ENCODE measurements at places on chromosomes 11 and 22. TPM values are rescaled to one million over a fixed set of nuclear protein-coding genes. Genes with fewer than 3 reads are reported as not detected.

DNA sequence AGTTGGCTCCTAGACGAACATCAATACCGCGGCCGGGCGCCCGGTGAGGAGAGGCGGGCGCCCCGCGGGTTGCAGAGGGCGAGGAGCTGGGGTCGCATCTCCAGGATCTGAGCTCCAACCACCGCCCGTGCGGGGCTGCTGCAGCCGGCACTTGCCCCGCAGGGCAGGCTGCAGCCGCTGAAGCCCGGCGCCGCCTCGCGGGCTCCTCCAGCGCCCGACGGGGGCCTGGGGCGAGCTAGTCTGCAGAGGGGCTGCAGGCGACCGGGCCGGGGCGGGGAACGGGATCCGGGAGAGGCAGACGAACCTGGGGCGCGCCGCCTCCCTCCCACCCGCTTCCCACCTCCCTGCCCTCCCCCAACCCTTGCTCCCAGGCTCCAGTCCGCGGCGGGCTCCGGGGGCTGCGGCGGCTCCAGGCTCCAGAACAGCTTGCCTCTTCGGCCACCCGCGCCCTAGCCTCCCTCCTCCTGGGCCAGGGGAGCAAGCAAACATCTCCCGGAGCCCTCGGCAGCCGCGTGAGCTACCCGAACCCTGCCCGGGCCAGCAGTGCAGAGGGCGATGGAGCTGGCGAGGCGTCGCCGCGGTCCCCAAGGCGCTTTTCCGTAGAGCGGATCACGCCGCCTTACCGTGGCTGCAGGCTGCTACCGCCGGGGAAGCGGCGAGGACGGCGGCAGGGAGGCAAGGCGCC, 802 bp downstream of the TENM4 start:
- peak; percentile 42 for DNase-seq

Gene FLRT1
- 3.0 TPM for total RNA-seq

- DNase-seq = no peak
Observed at GRCh38 chr11:77959434-77959833, 35.0 kb downstream of the INTS4 start.

DNA sequence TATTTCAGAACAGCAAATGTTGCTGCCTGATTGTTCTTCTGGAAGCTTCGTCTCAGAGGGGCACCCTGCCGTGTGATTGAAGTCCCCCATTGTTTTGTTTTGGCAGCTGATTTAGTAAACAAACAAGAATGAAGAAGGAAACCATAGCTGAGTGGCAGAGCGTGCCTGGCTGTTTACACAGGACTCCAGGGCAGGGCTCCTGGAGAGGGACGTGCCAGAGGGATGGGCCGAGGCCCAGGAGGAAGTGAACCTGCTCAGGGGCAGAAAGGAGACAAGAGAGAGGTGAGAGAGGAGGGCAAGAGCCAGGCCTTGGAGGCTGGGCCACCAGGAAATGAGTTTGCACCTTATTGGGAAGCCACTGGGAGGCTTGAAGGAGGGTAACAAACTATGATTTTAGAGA, 85.5 kb upstream of the B3GAT1 start:
- DNase-seq = no peak

Gene PRDX5
- total RNA-seq = 148 TPM

DNA sequence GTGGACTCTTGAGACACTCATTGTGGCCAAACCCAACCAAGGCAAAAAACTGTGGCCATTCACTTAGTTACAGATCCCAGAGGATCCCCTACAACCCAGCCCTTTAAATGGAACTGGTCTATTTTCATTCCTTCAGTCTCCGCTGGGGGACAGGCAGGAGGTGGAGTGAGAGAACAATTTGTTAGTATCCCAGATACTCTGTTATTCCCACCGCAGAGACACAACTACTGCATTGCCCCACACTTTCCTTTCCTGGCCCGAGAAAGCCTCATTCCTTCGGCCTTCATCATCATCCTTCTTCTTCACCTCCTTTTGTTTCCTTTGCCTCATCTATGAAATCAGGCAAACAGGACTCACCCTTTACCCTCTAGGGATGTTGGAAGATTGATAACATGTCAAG, 191.1 kb downstream of the NTM start:
- no peak for DNase-seq

DNA sequence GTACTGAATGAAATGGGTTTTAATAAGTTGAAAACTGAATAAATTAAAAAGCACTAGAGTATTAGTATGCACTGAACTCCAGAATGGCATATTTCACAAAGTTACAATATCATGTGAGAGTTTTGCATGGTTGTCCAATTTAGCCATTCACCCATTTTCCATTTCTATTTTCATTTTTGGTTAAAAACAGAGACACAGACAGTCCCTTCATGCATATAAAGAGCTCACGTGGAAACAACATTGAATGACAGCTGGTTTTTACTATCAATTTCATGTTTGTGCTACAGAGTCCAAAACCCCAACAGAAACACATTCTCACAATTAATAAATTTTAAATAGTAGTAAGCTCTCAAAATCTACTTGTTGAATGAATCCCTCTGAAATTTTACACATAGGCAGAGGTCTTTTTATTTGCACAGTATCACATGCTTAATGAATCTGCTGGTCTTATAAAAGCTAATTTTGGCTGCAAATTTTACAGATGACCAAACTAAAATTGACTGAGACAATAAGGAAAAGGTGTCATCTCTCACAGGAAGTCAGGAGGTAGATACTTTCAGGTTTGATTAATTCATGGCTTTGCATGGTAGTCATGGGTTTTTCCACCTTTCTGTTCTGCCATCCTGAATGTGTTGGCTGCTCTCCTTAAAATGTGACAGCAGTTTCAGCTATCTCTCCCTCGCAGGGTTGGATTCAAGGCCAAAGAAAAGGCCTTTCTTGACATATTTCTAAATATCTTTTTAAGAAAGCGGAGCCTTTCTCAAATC, 20.6 kb upstream of the DDI1 start:
- no peak for DNase-seq

DNA sequence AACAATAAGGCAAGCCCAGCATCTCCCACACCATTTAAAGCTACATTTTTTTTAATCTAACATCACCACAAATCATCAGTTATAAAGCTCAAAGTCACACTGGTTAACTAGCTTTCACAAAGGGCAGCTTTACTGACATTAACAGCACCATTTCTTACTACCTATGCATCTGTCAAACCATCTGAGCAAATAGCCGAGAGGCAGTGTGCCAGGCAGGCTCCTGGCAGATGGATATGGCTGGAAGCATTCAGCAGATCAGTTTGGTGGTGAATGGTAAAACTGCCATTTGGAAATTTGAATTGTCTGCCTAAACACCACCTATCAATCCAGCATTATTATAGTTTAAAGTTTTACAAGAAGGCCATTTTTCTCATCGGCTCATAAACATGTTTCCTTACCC, 131.2 kb downstream of the TTC28 start:
- no peak for DNase-seq

- DNase-seq = no peak
Observed at GRCh38 chr11:86811637-86812321, 11.4 kb downstream of the PRSS23 start.

Gene OR8H1
- not detected for total RNA-seq

Gene GPHA2
- not detected for total RNA-seq

GRCh38 chr11:61526229-61526628, 17.7 kb downstream of the LRRC10B start:
- no peak for DNase-seq

GRCh38 chr11:9003573-9004182, at the start of gene NRIP3:
Gene NRIP3 (minus strand): TSS chr11:9004001. CDS start chr11:9003935, 66 bp downstream.
- DNase-seq = peak; percentile 63

DNA sequence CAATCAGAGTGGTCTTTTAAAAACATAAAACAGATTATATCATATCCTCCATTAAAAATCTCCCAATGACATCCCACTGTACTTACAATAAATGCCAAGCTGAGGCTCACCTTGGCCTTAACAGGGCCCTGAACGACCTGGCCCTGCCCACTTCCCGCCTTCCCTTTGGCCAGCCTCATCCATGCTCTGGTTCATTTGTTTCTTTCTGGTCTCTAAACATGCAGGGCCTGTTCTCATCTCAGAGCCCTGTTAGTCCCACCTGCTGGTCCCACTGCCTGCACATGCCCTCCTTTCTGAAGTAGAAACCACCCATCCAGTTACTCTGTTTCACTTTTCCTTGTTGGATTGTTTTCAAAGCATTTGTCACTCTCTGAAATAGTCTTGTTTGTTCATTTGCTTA, 227.4 kb downstream of the INSC start:
- DNase-seq = no peak

Gene ARHGAP1
- 32.2 TPM for total RNA-seq

- DNase-seq = no peak
Observed at GRCh38 chr11:3635641-3636375, 6.0 kb downstream of the ART5 start.

Gene OR10W1
- not detected for total RNA-seq

DNA sequence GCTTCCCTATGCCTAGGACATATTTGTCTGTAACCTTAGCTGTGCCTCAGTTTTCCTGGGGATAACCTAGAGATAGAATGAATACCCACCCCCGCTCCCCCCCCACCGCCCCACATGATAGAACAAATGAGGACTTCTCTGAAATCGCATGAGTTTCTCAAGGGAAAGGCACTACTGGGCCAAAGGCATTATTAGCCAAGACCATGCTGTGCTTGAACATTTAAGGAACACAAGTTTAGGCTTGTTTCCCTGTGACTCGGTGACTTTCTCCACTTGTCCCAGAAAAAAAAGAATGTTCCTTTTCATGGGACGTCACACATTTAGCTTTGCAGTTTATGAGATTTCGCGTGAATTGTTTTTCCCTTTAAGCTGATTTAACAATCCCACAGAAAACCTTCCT, 51.4 kb upstream of the CRTAM start:
- no peak for DNase-seq

DNA sequence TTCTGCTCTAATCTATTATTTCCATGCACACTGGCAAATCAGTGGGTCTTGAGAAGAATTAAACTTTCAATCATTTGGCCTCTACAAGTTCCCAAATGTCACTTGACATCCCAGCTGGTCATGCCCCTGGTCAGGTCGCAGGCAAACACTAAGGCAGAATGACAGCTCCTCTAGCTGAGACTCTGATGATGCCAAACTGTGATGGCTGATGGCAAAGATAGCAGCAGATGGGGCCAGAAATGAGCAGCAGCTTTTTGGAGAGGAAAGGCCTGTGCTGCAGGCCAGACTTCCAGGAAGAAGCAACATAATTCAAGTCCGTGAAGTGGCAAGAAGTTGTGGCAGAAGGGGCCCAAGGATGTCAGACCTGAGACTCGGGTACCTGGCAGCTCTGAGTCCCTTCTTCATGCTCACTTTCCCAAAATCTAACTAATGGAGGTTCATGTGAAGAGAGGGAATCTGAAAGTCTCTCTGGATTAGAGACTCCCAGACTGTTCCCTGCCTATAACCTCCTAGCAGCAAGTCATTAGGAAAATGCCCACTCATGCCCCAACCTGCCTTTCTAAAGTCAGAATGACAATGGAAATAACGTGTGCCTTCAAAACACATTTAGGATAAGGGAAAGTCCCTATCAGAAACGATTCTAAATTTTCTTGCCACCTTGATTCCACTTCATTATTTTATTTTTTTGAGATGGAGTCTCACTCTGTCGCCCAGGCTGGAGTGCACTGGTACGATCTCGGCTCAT, 9.4 kb upstream of the PMM1 start:
- no peak for DNase-seq

DNA sequence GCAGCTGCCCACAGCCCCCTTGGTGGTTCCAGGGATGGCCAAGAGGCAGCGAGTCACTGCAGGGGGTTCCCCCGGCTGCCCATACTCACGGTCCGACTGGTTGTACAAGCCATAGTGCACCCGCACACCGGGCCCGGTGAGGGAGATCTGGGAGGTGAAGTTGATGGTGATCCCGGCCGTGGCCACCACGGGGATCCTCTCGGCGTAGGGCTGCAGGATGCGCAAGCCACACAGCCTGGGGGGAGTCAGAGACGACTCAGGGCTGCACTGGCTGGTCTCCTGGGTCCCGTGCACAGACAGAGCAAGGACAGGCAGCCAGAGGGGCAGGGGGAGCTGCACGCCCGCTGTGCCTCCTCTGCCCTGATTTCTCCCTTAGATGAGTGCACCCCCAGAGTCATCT, 23.5 kb downstream of the KCTD17 start:
- DNase-seq = no peak

GRCh38 chr11:33321422-33321821, 64.2 kb downstream of the HIPK3 start:
- DNase-seq = no peak

DNA sequence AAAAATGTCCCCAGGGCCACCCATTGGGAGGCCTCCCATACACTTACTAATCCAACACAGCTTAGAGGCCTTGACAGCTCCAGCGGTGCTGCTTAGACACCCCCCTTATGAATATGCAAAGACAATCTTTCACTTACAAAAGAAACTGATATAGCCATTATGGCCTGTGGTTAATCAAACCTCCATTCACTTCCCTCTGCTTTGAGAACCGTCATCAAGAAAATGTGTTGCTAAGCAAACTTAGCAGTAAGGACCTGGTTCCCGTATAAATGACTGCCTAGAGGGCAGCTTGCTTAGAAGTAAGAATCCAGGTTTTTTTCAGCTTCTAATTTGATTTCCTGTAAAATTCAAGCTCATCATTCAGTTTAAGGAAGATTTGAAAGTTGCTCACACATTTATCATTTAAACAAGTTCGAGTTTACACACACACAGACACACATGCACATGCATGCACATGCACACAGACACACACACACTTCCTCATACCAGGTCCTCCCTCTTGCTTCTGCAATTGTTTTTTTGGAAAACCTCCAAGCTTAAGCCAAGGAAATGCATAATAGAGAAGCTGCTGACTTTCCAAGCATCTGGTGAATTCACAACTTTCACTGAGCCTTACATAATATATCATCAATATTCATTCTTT, 137.7 kb upstream of the BLID start:
- DNase-seq = no peak

- no peak for DNase-seq
Observed at GRCh38 chr11:33016654-33017053, 976 bp downstream of the DEPDC7 start.

Gene PGA4
- total RNA-seq = not detected

GRCh38 chr11:62985041-62985750, 429 bp upstream of the SLC22A6 start:
- DNase-seq = no peak

GRCh38 chr11:33869481-33870422, 22.1 kb downstream of the LMO2 start:
- peak; percentile 33 for DNase-seq

Gene BDNF
- 0.07 TPM for total RNA-seq

Gene CCDC89
- total RNA-seq = not detected

GRCh38 chr22:32340411-32340810, 17.3 kb upstream of the RFPL3 start:
- peak; percentile 39 for DNase-seq

DNA sequence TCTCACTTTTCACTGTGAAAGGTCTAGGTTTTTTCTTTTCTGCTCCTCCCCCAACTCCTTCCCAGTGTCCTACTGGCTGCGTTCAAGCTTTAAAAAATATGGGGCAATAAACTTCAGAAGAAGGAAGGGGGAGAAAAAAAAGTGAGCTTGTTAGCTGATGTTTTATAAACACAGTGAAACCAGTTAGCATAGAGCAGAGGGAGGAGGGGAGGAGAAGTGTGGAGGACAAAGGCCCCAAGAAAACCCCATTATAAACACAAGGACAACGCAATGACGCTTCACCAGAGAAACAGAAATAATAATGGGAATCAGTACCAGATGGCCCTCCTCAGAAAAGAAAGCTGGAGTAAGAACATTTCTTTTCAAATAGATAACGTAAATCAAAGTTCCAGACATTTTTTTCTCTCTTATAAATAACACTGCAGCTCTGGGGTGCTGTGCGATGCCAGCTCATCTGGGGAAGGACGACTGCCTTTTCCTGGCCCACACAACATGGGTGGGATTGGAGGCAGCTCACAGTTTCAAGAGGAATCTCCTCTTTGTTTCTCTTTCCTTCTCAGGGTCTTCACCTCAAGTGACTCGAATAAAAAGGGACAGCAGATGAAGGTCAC, 235.4 kb upstream of the NARS2 start:
- DNase-seq = no peak

- no peak for DNase-seq
Observed at GRCh38 chr11:12174128-12174476, 63.7 kb downstream of the MICAL2 start.

Measured in neural crest cell (in vitro differentiated cells).